ENCODE measurements at places on chromosomes 13 and 19.
A peak's percentile ranks its signal among the peaks of the same experiment; 100 is the strongest.

DNA sequence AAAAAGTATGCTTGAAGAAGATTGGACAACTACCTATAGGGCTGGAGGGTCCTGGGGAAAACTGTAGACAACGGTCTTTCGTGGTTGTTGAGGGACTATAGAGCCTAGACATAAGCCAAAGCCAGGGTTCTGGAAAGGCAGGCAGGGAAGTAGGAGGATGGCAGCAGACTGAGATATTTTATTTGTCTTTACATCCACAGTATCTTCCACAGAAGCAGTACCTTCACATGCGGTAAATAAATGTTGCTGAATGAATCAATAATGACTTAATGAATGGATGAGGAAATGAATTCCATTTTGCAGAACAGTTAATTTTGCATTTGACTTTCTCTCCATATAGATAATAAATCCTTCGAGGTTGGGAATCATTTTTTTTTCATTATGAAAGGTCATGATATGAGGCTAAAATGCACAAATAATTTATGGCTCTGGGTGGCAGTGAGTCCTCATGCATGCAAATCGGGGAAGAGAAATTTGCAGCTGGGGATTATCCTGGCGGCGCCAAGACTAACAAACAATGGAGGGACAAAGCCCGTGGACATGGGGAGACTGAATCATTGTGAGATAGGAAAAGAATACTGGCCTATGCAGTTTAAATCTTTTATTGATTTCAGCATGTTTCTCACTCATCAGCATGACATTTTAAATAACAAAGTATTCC is 102.0 kb downstream of the ERCC5 start:
- no peak for DNase-seq

GRCh38 chr13:67155898-67156722 is 74.0 kb downstream of the PCDH9 start:
- DNase-seq, result no peak

DNA sequence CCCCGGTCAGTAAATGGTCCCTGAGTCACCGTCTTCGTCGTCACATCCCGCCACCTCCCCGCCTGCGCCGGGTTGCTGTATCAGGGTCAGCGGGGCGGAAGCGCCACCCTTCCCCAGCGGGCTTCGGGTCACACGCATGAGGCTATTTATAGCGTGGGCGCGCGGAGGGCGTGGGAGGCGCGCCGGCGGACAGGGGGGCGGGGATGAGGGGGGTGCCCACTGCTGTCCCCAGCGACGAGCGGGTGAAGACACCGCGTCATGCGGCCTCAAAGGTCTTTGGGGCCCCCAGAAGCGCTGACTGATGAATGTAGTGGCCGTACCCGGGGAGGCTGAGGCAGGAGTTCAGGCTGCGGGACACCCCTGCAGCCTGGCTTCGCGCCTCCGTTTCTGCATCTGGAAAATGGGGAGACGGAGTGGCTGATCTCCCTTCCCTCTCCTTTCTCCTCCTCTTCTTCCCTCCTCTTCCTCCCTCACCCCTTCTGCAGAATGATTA is 7.9 kb downstream of the UNC13A start:
- peak; percentile 41 for DNase-seq

DNA sequence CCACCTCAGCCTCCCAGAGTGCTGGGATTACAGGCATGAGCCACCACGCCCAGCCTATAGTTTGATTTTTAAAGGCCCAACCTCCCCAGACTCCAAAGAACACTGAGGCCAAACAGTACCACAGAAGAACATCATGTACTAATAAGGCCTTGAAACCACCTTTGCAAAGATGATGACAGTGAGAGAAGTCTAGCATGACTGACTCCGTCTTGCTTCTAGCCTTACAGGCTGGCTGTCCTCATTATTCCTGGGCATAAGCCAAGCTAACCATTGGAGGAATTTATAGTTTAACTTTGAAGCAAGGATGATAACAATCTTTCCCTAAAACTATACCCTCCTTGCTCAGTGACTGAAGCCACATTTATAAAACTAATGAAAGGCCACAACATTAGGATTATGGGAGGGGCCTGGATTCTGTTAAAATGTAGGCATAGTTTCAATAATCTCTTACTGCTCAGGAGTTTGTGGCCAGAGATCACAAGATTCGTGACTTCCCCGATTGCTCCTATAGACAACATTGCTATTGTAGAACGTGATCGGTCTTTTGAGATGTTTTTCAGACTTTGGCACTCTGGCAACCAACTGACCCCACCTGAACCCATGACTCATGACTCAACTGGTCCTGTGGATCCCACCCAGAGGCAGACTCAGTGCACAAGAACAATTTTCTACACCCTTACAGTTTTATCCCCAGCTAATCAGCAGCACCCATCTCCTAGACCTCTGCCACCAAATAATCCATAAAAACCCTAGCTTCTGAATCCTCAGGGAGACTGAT is 17.6 kb downstream of the GPR42 start:
- no peak for DNase-seq

DNA sequence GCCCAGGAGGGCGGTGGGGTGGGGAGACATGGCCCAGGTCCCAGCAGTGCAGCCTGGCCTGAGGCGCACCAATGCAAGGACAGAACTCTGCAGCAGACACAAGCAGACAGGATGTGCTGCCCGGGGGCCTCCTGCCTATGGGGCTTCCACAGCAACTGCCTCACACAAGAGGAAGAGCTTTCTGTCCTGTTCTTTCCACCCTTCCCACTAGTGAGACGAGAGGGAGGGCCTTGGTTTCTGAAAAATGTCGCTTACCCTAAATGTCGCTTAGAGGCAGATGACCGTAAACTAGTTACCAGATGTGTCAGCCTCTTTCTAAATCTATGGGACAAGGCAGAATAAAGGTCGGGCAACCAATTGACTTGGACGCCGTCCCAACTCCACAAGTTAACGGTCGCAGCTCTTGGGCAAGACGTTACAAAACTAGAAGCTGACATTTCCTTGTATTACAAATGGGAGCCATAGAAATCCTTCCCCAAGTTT is at the start of gene LAIR1:
Gene LAIR1 (minus strand): TSS at position 157 of the 483 bp plus-strand sequence. CDS start 127 bp downstream, at position 30.
- no peak for DNase-seq

DNA sequence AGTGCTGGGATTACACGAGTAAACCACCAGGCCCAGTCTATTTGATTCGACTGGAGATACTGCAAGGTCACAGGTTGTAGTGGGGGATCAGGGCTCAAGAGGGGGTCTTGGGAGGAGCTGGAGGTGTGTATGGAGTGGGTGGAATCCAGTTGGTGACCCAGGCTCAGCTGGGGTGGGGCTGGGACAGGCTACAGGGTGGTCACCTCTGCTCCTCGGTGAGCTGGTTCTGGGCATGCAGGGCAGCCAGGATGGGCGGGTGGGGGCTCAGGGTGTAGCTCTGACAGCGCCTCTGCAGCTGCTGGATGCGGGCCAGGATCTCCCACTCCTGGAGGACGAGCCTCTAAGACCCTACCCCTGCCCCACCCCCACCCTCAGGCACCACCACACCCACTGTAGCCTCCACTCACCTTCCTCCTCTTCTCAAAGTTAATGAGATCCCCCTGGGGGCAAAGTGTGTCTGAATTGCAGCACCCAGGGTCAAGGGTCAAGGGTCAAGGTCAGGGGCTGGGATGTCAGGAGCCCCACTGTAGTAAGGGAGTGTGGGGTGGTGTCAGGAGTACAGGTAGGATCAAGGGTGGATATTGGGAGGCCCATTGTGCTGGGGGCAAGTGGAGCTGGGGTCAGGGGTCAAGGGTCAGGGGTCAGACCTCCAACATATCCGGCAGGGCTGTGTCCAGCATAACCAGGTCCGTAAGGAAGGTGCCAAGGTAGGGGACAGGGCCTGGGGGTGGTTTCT is 17.1 kb downstream of the RGL3 start:
- no peak for DNase-seq

DNA sequence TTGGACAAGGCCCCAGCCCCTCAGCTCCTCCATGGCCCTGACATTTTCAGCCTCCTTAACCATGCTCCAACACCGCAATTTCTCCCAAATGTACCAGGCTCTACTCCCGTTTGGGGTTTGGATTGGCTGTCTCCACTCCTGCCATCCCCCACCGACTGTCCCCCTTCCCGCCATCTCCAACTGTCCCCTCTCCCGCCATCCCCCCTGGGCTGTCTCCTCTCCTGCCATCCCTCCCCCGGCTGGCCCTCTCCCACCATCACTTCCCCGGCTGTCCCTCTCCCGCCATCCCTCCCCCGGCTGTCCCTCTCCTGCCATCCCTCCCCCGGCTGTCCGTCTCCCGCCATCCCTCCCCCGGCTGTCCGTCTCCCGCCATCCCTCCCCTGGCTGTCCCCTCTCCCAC is 5.4 kb downstream of the BCAT2 start:
- no peak for DNase-seq

GRCh38 chr13:34869696-34870095 is 72.4 kb upstream of the NBEA start:
- DNase-seq, result no peak

- no peak for DNase-seq
Measured at GRCh38 chr19:30522341-30522740, 150.2 kb downstream of the ZNF536 start.

DNA sequence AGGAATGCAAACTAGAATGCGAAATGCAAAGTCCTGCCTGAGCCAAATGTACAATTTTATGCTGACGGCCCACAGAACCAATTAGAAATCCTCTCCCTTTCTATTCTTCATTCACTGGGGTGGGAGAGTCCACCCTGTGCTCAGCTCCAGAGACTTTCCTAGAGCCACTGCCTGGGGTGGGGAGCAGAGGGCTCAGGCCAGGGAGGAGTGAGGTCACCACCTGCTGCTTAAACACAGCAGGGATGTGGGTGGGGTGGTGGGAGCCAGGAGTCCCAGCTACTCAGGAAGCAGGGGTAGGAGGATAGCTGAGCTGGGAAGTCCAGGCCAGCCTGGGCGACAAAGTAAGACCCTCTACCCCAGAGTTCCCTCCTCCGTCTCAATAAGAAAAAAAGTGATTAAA is 26.9 kb upstream of the ZNF83 start:
- no peak for DNase-seq

- DNase-seq, result peak; percentile 100
Measured at GRCh38 chr13:30847650-30848307, 58.3 kb upstream of the MEDAG start.

- no peak for DNase-seq
Measured at GRCh38 chr19:18832306-18833140, 764 bp downstream of the UPF1 start.

- DNase-seq, result peak; percentile 54
Measured at GRCh38 chr13:36344173-36344572, 2.0 kb downstream of the SPART start.
